ENCODE measurements at places on chromosomes 6 and 20.

GRCh38 chr20:24968278-24968800 lies 19.3 kb downstream of the CST7 start:
- DNase-seq = no peak

DNA sequence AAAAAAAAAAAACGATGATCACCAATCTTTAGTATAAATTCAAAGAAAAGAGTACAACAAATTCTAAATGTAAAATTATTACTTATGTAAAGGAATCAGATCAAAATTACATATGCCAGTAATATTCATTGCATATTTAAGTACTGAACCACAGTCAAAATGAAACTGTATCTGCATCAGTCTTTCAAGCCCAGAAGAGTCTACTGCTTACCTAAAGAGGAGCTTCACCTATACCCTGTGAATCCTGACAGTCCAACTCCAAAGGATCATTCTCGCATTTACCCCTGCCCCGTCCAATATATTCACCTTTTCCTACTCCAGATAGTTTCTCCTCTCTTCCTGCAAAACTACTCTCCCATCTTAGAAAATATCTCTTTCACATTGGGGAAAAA lies 9.2 kb downstream of the ATG5 start:
- no peak for DNase-seq

GRCh38 chr6:46410334-46410953 lies 80.8 kb downstream of the RCAN2 start:
- DNase-seq = no peak

- DNase-seq = no peak
These were observed 78.2 kb upstream of the EEF1E1 start for GRCh38 chr6:8180327-8181159.

DNA sequence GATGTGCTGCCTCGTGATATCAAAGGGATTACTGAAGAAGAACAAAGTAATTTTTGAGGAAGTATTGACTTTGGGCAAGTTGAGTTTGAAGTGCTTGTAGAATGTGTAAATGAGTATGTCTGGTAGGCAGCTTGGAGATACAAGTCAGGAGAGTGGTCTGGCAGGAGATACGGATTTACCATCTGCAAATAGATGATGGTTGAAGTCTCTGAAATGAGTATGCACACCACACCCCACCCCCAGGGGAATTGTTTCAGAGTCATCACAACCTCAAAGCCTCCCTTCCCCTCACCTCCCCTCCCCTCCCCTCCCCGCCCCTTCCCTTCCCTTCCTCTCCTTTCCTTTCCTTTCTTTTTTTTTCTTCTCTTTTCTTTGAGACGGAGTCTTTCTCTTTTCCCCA lies 16.4 kb upstream of the MCUR1 start:
- no peak for DNase-seq

DNA sequence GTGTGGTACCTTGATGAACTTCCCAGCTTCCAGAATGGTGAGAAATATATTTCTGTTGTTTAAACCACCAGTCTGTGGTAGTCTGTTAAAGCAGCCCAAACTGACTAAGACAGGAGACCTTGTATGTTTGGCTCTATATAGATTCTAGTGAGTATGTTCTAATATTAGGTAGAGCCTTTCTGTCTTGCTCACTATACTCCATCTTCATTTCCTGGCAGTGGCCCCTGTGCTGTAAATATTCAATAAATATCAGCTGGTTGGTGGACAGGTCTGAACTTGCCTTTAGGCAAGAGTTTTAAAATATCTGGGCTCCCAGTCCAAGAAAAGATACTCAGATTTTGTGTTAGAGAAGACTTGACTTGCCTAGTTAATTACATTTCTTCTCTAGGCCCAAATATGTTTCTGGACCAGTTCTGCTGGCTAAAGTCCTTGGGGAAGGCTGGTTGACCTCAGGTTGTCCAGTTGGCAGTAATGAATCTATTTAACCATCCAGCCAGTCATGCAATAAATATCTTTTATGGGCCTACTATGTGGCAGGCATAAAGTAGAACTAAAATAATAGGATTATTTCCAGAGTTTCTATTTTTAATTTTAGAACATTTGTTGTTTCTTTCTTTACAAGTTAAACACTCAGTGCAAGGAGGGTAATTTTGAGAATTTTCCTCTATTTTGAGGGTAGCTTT lies 22.3 kb downstream of the PPP1R14C start:
- DNase-seq = no peak

GRCh38 chr6:87660226-87660911 lies 41.7 kb downstream of the AKIRIN2 start:
- DNase-seq = no peak

Measured in stimulated activated CD4-positive, alpha-beta T cell treated with anti-CD3 and anti-CD28 coated beads, Interleukin-2, amount 100 ng/mL, for 48 hours (primary cell).